Endothelial cell (in vitro differentiated cells): ENCODE measurements at places on chromosomes 11 and 22. TPM values are rescaled to one million over a fixed set of nuclear protein-coding genes. Genes with fewer than 3 reads are reported as not detected.

The GGTLC2 gene
- not detected for total RNA-seq

The BIRC3 gene
- 0.08 TPM for total RNA-seq

The IGF2 gene
- 2.1 TPM for total RNA-seq

The FOLR1 gene
- total RNA-seq: not detected

The GNB1L gene
- 3.7 TPM for total RNA-seq

The YPEL4 gene
- total RNA-seq: not detected

The CACNA1I gene
- total RNA-seq: 0.10 TPM

- peak; percentile 90 for DNase-seq
Observed at GRCh38 chr22:37545703-37546436, 14.4 kb upstream of the CDC42EP1 start.

DNA sequence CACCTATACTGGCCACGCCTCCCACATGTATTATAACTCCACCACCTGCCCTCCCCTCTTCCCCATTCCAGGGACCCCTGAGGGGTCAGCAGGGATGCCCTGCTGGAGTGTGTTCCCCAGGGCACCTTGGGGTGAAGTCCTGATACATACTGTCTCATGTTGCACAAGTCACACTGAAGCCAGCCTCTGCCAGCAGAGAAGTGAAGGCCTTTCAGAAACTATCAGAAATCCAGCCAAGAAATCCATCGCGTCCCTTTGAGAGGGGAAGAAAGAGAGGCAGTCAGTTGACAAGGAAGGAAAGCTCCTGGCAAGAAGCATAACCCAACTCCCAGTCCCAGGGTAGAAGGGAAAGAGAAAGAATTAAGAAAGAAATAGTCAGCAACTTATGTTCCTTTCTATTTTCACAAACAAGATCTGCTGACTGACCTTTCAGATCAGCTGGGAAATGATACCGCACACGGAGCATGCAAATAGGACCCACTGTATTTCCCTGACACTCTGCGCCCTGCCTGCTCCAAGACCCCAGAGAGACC lies 45.2 kb downstream of the SC5D start:
- no peak for DNase-seq

- DNase-seq: no peak
Observed at GRCh38 chr22:47102081-47102480, 339.6 kb downstream of the TBC1D22A start.

DNA sequence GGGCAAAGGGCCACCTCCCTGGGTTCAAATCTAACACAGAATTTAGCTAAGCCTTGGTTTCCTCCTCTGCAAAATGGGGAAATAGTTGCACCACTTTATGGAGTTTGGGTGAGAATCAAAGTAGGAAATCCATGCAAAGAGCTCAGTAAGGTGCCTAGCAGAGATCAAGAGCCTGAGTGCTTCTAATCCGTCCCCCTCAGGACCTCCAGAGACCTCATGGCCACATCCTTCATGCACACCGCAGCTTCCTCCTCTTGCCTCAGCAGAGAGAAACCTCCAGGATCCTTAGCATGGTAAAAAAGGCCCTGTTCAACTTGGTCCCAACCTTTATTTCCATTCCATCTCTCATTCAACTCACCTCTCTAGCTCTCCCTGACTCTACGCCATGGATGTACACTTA lies 37.8 kb upstream of the NAV2 start:
- no peak for DNase-seq

DNA sequence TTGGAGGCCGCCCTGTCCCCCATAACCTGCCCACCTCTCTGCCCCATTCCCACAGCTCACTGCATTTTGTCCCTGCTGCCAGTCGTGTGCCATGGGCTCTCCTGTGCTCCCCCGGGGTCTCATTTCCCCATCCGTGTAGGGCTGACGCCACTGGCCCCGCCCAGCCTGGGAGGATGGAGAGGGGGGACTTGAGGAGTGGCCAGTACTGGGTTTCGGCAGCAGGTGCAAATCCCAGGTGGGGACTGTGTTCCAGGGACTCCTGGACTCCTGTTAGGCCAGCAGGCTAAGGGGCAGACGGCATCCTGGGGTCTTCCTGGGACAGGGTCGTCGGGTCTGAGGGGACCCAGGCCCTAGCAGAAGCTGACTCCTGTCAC lies 1.2 kb upstream of the MYO7A start:
- no peak for DNase-seq

- no peak for DNase-seq
Observed at GRCh38 chr11:120577041-120577440, 65.5 kb downstream of the GRIK4 start.

DNA sequence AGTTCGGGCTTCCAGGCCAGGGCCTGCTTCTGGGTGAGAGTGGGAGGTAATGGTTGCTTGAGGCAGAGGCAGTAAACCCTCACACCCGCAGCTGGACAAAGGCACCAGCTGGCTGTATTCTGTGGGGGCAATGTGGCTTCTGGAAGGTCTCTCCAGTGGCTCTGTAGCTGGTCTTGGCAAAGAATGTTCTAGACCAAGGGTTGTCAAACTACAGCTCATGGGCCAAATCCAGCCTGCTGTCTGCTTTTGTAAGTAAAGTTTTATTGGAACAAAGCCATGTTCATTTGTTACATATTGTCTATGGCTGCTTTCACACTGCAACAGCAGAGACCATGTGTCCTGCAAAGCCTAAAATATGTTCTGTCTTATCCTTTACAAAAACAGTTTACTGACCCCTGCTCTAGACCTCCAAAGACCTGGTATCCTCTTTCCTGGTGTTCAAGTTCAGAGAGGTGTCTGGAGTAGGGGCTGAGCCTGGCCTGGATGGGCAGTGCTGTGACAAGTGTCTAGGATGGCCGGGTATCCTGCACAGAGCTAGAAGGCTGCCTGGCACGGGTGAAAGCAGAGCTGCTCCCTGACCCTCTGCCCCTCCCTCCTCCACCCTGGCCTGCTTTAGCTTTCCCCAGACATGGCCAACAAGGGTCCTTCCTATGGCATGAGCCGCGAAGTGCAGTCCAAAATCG lies 3.4 kb downstream of the TAGLN start:
- DNase-seq: no peak

DNA sequence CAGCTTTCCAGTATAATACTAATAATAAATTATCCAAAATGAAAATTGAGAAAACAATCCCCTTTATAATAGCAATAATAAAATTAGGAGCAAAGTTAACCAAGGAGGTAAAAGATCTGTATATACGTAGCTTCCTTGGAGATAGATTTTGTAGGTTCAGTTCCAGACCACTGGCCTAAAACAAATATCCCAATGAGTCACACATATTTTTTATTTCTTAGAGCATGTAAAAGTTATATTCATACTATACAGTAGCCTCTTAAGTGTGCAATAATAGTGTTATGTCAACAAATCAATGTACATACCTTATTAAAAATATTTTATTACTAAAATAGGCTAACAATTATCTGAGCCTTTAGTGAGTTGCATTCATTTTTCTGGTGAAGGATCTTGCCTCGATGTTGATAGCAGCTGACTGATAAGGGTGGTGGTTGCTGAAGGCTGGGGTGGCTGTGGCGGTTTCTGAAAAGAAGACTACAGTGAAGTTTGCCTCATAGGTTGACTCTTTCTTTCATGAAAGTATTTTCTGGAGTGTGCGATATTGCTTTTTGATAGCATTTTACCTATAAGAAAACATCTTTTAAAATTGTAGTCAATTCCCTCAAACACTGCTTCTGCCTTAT lies 178.5 kb downstream of the ARHGAP42 start:
- no peak for DNase-seq

GRCh38 chr11:96154802-96155520 lies 188.0 kb downstream of the MAML2 start:
- DNase-seq: no peak

DNA sequence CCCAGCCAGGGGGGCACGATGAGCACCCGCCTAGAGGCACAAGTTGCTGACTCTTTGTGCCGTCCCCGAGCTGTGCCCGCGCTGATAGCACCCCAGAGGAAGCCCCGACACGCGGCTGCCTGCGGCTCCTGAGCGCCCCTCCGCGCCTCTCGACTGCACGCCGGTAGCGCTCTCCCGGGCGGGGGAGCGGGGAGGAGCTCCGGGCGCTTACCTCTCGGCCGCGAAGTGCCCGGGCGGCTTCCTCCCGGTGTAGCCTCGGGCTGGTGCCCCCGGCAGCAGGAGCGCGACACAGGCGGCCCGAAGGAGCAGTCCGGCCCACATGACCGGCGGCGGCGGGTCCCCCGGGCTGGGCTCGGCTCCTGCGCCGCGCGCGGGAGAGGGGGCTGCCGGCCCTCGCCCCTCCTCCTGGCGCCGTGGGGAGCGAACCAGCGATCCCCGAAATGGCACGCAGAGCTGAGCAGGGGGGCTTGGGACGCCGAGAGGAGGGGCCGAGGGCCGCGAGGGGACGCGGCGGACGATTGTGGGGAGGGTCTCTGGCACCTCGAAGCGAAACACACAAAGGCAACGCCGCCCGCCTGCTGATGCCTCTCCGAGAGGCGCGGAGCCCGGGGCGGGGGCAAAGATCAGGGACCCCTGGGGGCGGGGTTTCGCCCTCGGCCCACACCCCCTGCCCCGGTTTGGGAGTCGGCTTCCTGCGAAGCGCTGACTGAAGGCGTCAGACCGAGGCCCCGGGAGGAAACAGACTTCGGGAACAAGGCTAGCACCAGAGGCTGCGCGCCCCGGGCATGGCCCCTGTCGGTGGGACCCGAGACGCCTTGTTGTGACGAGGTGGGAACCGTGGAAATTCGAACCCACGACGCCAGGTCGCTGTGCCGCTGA lies at the start of gene VWCE:
TSS of gene VWCE (minus strand) at position 600 of the 879 bp plus-strand sequence. CDS start at position 321, 279 bp downstream.
- DNase-seq: peak; percentile 80

DNA sequence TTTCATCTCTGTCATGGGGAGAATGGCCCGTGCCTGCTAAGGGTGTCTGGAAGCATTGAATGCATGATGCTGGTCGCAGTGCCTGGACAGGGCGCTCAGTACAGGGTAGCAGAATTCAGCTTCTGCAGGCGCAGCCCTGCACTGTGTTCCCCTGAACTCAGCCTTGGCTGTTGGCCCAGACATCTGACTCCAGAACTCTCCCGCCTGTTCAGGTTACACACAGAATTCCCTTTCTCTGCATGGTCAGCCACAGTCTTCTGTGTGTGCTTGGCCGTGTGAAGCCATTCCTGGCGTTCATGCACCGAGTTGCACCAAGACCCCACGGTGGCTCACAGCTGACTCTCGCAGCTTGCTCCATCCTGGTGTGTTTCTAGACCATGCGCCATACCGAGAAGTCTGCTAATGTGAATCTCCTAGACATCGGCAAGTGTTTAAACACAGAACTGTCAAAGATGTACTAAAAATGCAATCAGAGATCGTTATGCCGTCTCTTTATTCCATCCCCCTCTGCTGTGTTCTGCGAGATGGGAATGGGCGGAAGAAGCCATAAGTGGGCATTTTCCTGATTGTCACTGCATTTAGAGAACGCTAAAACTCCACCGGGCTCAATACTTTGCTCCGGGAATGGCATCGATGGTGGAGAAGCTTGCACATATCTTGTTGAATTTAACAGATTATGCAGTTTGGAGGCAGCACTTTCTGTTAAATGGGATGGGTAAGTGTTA lies 55.6 kb downstream of the MPPED1 start:
- DNase-seq: no peak

GRCh38 chr11:69351460-69351859 lies 57.5 kb downstream of the MYEOV start:
- DNase-seq: no peak

GRCh38 chr11:92329646-92330045 lies 105.0 kb downstream of the FAT3 start:
- no peak for DNase-seq

GRCh38 chr22:47592791-47593190 lies 830.3 kb downstream of the TBC1D22A start:
- no peak for DNase-seq

GRCh38 chr11:87128372-87128771 lies 90.6 kb downstream of the TMEM135 start:
- DNase-seq: no peak

GRCh38 chr11:77173494-77173893 lies 45.4 kb downstream of the MYO7A start:
- DNase-seq: no peak

- no peak for DNase-seq
Observed at GRCh38 chr22:46522797-46523196, 14.6 kb downstream of the CELSR1 start.

- DNase-seq: no peak
Observed at GRCh38 chr11:9581556-9582161, 8.2 kb downstream of the WEE1 start.

DNA sequence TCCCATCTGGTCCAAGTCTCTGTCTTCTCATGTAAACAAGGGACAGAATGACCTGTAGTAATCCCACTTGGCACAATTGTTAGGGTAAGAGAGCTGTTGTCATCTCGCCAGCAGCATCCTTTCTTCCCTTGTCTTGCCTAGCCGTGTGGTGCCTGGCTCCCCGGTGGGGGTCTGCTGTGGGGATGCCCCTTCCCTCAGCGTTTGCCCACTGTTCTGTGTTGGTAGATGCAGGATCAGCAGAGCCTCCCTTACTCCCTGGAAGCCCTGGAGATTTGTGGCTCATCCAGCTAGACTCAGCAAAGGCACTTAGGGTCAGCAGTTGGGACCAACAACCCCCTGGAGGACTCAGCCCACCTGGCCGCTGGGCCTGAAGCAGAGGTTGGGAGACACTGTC lies 13.0 kb downstream of the ACO2 start:
- no peak for DNase-seq

GRCh38 chr11:35040221-35040942 lies 98.6 kb upstream of the CD44 start:
- DNase-seq: no peak

DNA sequence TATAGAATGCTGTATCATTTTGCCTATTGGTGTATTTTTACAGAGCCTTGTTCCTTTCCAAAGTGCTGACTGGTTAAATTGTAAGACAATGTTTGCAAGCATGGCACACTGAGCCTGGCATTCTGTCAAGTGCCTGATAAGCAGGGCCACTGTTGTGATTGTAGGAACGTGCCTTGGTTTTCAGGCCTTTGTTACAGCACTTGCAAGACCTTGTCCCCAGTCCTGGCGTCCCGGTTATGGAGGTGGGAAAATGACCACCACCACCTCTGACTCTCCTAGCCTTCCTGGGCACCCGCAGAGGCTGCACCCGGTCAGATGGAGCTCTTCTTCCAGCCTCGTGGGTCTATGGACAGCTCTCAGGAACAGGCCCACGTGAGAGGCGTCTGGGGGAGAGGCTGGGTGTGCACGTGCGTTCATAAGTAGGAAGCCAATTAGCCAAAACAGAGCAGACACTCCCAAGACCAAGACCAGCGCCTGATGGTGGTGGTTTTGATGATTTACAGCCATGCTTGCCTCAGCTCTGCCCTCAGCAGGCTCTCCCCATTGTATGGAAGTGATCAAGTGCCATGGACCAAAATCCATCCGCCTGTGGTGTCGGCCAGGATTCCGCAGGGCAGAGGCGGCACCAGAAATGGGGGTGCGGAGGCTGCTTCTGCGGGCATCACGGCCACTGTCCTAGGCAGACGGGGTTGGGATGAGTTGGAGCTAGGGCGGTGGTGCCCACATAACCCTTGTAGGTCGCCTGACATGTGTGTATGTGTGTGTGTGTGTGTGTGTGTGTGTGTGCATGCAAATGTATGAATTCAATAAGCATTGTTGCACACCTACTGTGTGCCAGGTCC lies 89.8 kb downstream of the RTL6 start:
- DNase-seq: no peak

GRCh38 chr11:1845561-1846452 lies 7.0 kb downstream of the TNNI2 start:
- no peak for DNase-seq

- no peak for DNase-seq
Observed at GRCh38 chr11:9302448-9302847, 11.9 kb downstream of the TMEM41B start.
